GM19239 (cell line): ENCODE measurements at places on chromosomes 7 and 10.

- DNase-seq: no peak
Measured at GRCh38 chr10:21172542-21172929, 275.4 kb upstream of the NEBL start.

DNA sequence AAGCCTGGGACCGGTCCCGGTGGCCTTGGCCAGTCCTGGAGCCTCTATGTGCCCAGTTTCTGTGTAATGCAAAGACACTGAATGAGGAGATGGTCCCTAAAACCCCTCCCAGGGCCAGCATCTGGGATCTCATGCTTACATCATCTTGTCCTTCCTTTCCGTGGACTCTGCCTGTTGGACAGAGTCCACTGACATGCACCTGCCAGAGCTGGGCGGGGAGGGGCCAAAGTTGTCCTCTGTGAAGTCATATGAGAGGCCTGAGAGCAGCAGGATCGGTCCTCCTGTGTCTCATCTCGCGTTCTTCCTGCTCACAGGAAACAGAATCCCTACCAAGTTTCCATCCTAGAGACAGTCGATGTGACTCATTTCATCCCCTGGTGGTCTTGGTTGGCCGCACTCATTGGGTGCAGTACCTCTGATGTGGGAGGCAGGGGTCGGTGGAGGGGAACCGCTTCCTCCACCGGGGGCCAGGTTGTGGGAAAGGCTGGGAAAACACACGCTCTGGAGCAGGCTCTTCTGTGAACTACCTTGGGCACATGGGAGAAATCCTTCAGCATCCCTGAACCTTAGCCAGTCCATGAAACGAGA lies 389.6 kb upstream of the PODXL start:
- no peak for DNase-seq

- no peak for DNase-seq
Measured at GRCh38 chr7:16754856-16755317, 1.3 kb downstream of the TSPAN13 start.

GRCh38 chr10:121792198-121792597 lies 135.6 kb downstream of the ATE1 start:
- no peak for DNase-seq

DNA sequence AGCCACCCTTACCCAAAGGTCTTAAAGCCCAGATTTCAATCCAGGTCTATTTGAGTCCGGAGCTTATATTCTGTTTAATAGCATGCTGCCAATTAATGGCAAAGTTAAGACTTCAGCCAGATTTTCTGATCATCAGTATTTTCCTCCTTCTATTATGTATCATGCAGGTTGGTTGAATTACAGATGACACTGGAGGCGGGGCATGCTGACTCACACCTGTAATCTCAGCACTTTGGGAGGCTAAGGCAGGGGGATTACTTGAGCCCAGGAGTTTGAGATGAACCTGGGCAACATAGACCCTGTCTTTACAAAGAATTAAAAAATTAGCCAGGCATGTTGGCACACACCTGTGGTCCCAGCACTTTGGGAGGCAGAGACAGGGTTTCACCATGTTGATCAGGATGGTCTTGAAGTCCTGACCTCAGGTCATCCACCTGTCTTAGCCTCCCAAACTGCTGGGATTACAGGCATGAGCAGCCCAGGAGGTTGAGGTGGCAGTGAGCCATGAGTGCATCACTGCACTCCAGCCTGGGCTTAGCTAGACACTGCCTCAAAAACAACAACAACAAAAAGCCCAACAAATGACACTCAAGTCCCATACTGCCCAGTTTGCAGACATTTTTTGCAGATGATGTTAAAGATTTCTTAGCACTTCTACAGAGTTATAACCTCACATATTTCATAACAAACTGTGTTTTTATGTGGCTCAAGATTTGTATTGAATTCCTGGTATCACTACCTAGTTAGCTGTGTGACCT lies 62.5 kb downstream of the MCU start:
- no peak for DNase-seq

- DNase-seq: no peak
Measured at GRCh38 chr7:34844936-34845665, 187.1 kb downstream of the NPSR1 start.

DNA sequence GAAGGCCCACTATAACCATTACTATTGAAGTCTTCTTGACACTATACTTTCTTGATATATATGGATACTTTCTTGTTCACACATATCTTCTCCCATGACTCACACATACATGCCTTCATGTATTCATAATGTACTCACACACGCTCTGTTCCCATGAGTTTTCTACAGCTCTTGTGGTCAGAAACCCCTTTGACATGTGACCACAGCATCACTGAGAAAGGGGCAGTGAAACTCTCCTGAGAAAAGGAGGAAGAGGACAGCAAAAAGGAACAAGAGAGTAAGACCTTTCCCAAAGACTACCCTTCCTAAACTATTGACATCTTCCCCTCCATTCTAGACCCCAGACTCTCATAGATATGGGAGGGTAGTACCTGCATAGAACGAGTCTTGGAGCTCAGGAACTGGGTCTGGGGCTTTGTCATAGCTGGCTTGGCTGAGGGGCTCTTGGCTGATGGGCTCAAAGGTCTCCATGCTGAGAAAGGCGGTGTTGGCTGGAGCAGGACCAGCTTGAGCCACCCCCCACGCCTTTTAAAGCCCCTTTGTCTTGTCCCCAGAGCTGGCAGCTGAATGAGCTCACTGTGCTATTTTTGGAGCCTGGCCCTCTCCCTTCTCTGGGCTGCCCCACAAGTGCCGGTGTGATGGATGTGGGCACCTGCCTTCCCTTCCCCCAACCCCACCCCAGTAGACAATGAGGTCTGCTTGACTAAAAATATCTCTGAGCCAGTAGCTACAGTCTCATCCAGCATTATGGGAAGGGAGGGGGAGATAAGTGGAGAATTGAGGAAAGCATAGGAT lies 5.1 kb downstream of the SYNPO2L start:
- no peak for DNase-seq

DNA sequence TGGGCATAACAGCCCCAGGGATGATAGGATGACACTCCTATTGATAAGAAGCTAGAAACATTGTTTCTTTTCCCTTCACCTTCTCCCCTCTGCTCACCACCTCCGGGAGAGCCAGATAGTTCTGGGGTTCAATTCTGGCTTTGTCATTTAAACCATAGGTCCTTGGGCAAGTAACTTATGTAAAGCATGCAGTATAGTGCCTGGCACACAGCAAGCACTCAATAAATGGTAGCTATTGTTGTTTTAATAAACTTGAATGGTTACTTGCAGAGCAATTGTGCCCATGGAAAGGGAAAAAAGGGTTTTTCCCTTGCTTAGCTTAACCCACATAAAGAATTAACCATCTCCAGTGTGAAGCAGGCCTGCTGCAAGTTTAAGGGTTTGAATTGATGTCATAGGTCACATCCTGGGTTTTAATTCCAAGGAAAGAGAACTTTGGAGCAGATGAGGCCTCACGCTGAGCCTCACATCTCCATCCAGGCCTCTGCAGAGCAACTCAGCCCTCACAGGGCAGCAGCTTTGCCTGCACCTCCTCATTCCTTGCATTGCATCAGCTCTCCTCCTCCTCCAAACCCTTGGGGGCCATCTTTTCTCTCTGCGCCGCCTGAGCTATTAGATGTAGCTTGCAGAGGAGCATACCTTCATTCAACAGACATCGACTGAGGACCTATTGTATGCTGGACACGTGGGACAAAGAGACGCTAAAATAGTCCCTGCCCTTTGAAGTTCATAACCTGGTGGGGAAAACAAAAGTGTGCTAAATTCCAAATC lies 22.9 kb downstream of the ZNF775 start:
- no peak for DNase-seq

DNA sequence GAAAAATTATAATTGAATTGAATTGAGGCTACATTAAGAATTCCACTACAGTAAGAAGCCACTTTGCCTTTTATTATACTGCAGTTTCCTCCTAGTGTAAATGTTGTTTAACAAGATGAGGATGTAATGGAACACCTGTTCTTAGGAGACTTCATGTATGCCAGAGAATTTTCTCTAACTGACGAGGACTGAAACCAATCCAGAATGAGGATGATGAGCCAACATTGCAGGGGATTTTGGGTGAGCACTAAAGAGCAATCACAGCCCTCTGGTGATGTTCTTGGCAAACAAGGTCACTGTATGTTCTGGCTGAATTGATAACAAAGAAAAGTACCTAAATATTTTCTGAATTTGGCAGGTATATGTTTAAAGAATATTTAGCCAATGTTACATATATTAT lies 60.9 kb downstream of the RELN start:
- DNase-seq: no peak

DNA sequence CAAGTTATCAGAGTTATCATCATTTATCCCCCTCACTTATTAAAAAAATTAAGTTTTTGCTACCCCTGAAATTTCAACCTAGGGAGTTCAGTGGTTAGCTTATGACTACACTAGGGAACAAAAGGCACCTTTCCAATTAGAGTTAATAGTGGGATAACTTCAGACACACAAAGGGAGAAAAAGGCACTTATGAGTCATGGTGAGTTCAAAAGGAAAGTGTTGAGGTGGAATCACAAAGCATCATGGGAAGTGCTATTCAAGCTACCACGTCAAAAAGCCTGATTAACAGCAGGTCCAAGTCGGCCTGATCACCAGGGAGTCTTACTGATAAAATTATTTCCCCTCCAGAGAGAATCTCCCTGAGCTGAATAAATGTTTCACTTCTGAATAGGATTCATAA lies 165.7 kb downstream of the C7orf25 start:
- no peak for DNase-seq

DNA sequence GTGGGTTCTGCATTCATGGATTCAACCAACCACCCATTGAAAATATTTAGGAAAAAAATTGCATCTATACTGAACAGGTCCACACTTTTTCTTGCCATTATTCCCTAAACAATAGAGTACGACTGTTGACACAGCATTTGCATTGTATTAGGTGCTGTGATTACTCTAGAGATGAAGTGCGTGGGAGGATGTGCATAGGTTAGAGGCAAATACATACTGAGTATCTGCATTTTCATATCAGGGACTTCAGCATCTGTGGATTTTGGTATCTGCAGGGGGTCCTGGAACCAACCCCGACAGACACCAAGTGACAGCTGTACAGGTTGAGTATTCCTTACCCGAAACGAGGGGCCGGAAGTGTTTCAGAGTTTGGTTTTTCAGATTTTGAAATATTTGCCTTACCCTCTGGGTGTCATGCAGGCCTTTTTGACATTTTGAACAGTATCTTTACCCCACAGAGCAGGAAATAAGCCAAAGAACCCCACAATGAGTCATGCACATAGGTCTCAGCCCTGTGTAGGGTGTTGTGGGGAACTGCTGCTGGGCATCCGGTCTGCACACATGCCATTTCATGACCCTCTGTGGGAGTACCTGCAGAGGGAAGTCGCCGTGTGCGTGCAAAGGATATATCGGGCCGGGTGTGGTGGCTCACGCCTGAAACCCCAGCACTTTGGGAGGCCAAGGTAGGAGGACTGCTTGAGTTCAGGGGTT lies 14.5 kb downstream of the NUDT5 start:
- DNase-seq: no peak

GRCh38 chr7:85392326-85392725 lies 205.5 kb upstream of the SEMA3D start:
- DNase-seq: no peak

DNA sequence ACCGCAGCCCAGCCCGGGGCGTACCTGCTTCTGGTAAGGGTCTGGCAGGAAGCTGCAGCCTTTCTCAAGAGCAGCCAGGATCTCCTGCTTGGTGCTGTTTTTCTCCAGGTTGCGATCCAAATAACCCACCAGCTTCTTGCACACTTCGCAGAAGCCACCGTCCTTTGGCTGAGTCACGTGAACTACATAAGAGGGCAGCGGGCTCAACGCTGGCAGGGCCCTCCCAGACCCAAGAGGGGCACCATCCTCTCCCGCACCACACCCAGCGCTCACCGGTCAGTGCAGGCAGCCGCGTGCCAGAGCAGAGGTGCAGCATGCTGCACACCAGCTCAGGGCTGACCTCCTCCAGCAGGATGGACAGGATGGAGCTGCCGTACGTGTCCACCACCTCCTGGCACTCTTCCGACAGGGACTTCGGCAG lies 31.6 kb downstream of the PSAP start:
- DNase-seq: no peak

DNA sequence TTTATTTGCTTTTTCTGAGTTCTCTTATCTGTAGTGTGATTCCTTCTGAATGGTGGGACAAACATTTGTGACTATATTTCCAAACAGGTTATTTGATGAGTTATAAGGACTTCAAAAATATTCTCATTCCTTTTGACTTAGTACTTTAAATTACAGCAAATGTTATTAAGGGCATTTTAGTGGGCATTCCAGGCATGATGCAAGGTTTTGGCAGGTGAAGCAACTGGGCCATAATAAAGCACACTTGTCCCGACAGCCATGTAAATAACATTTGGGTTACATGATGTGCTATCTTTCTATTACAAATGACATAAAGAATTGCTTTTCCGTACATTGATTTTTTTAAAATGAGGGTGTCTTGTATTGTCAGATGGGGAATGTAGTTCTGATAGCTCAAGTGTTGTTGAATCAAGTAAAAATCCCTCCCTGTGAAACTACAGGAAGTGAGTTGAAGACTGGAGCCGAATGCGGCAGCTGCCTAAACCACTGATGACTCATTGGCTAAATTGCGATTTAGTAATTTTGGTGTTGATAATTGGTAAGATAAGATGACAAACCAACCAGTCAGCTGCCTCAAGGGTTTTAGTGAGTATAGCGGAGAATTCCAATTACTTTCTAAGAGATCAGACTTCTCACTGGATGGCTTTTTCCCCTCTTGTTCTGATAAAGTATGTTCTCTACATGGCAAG lies 231.3 kb upstream of the NPY start:
- no peak for DNase-seq

DNA sequence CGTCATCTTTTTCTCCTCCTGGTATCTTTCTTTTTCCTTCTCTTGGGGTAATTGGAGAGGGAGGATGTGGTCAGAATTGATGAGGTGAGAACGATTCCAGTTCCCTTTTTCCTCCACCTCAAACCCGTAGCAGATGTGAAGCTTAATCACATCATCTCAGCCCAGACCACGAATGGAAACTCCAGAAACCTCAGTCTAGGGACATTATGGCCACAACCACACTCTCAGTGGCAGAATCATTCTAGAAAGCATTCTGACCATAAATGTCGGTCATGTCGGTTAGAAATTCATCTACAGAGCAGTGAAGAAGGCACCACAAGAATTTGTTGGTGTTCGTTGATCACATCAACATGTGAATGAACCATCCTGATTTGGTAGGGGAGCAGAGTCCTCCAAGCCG lies 78.7 kb downstream of the GATA3 start:
- DNase-seq: peak; percentile 28

DNA sequence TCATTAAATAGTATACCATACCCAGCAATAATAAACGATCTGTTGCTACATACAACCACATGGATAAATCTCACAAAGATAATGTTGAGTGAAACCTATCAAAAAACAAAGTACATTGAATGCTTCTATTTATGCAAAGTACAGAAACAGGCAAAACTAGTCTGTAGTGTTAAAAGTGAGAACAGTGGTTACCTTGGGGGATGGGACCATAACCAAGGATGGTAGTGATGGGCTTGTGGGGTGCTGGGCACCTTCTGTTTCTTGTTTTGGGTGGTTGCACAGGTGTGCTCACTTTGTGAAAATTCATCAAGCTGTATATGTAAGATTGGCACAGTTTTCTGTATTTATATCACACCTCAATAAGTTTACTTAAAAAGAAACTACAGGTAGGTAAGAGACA lies 105.7 kb downstream of the ATE1 start:
- DNase-seq: no peak

- no peak for DNase-seq
Measured at GRCh38 chr7:33692956-33693355, 212.4 kb upstream of the BMPER start.

- no peak for DNase-seq
Measured at GRCh38 chr10:35784751-35785150, 142.7 kb upstream of the FZD8 start.

GRCh38 chr10:117391436-117392205 lies 16.4 kb upstream of the PDZD8 start:
- DNase-seq: no peak

- DNase-seq: no peak
Measured at GRCh38 chr10:11284291-11285085, 266.8 kb downstream of the CELF2 start.
